Skeletal muscle cell (primary cell): ENCODE measurements at places on chromosomes 6 and 20.

DNA sequence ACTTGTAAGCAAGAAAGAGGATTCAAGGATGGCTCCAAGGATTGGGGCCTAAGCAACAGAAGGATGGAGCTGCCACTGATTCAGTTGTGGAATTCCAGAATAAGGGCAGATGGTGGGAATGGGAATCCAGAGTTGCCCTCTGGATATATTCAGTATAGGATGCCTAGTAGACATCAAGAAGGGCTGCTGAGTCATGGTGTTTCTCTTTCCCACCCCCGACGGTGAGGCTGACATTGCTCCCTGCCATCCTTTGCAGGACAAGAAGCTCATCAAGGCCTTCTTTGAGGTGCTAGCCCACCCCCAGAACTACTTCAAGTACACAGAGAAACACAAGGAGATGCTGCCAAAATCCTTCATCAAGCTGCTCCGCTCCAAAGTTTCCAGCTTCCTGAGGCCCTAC lies 11.2 kb upstream of the ZNF76 start:
- no peak for DNase-seq

DNA sequence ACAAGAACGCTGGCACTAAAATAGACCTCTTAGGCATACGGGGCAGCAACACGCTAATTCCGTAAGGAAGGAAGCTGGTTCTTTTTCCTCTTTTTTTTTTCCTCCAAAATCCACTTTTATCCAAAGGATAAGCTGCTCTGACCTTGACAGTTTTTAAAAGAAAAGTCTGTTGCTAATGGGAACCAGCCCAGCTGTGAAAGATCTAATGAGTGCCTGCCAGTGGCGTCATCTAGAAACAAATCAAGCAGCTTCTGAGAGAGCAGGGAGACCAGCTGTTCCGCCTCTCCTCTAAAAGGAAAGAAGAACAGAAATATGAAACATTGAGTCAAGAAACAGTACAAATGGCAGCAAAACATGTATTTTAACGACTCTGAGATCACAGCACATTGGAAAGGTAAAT lies 78.6 kb downstream of the FAXC start:
- no peak for DNase-seq

DNA sequence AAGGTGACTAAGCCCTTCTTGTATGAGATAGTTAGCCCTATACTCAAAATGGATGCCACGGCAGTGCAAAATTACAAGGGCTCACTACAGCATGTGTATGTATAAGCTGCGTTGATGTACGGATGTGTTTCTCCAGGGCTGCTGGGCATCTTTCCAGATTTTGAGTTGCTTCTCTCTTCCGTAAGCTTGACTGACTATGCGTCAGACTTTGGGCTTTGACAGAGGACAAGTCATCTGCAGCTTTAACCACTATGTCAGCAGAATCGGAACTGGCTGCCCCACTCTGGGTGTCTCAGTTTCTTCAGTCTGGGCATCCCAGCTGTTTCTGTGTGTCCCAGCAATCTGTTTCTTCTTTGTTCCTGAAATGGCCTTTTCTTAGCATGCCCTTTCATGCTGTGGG lies 241.6 kb downstream of the BTBD3 start:
- no peak for DNase-seq

GRCh38 chr20:57656821-57657534 lies 36.8 kb upstream of the ZBP1 start:
- no peak for DNase-seq

DNA sequence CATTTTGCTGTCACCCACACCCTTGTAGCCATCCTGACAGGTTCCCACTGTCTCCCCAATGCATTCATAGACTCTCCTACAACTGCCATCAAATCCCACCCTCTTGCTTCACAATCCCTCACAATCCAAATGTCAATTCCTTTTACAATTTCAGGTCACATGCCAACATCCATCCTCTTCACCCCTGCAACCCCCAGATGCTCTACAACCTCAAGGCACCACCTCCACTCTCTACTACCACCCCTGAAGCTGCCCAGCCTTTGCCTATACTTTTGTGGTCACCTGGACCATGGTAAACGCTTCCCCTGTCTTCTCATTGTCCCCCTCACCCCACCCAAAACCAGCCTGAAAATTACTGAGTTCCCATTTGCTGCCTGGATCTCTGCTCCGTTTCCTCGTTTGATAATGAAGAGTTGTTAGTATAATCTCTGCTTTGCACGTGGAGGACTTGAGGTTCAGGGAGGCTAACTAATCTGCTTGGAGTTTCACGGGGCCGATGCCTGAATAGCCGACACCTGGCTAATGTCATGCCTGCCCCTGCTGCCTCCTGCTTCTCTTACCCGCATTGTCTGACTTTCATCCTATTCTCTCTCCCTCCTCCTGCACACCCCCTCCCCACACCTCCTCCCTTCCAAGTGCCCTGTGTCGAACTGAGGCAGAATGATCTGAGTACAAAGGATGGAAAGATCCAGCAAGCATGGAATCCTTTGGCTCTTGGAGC lies 82.4 kb upstream of the TOX2 start:
- DNase-seq, result no peak

GRCh38 chr6:144211160-144211559 lies 60.8 kb downstream of the STX11 start:
- DNase-seq, result no peak

DNA sequence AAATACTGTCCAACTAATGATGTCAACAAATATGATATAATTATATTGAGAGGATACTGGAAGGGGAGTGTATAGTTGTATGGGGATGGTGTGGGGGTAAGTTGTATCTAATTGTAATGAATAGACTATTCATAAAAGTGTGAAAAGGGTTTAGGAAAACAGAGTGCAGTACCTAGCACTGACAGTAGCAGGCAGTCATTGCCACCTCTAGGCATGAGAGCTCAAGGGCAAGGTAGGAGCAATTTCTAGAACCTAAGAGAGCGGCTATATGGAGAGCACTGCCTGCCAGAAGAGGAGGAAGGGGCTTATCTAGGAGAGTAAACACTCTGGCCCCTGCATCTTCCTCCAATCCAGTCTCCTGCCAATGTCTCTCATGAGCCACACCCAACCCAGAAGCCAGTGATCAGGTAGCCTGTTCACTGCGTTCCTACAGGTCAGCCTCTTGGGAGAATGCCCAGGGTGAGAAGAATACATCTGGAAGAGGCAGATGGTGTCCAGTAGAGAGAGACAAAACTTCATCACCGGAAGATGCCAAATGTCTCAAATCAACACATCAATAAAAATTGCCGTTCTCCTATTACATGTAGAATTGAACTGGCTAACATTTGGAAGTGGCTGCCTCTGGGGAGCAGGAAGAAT lies 200.0 kb downstream of the LY86 start:
- DNase-seq, result no peak

- no peak for DNase-seq
These were observed 234.9 kb downstream of the DOK5 start for GRCh38 chr20:54710341-54710740.
